Dermis blood vessel endothelial cell (primary cell): ENCODE measurements at places on chromosomes 4 and X. TPM values are rescaled to one million over a fixed set of nuclear protein-coding genes. Genes with fewer than 3 reads are reported as not detected.

UBE2A gene
- total RNA-seq: 22.6 and 33.6 TPM in 2 replicates

- DNase-seq: peak; percentile 75
Observed at GRCh38 chr4:10074767-10075105, 41.9 kb downstream of the WDR1 start.

GRCh38 chr4:185202984-185203485 lies 765 bp downstream of the CFAP97 start:
- peak; percentile 41 for DNase-seq

P2RY10 gene
- total RNA-seq: not detected in 2 replicates

RNF175 gene
- total RNA-seq: 0.37 TPM in 1 of 2 replicates, not detected in the other

CT45A1 gene
- not detected in 2 replicates for total RNA-seq

TLR6 gene
- total RNA-seq: 0.17 and 1.4 TPM in 2 replicates
